ENCODE measurements at places on chromosomes 4 and X.

- DNase-seq, result no peak
These were observed 123.2 kb downstream of the TRIML1 start for GRCh38 chr4:188262464-188262863.

GRCh38 chrX:24899391-24899790, 116.4 kb downstream of the ARX start:
- DNase-seq, result no peak

DNA sequence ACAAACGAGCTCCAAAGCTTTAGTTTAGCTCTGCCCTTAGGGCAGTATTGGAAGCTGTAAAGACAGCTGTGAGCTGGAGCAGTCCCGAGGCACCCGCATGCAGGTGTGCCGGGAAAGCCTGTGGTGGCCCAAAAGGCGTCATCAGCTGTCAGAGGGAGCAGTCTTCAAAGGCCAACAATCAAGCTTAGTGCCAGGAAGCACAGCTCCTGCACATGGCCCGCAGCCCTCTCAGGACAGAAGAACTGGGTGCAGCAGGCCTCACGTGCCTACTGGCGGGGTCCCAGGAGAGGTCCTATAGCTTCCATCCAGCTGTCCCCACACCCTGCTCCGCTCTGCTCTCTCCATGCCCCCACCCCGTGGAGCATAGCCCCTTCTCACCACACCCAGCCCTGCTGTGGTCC, 92.2 kb upstream of the TRIM2 start:
- no peak for DNase-seq

DNA sequence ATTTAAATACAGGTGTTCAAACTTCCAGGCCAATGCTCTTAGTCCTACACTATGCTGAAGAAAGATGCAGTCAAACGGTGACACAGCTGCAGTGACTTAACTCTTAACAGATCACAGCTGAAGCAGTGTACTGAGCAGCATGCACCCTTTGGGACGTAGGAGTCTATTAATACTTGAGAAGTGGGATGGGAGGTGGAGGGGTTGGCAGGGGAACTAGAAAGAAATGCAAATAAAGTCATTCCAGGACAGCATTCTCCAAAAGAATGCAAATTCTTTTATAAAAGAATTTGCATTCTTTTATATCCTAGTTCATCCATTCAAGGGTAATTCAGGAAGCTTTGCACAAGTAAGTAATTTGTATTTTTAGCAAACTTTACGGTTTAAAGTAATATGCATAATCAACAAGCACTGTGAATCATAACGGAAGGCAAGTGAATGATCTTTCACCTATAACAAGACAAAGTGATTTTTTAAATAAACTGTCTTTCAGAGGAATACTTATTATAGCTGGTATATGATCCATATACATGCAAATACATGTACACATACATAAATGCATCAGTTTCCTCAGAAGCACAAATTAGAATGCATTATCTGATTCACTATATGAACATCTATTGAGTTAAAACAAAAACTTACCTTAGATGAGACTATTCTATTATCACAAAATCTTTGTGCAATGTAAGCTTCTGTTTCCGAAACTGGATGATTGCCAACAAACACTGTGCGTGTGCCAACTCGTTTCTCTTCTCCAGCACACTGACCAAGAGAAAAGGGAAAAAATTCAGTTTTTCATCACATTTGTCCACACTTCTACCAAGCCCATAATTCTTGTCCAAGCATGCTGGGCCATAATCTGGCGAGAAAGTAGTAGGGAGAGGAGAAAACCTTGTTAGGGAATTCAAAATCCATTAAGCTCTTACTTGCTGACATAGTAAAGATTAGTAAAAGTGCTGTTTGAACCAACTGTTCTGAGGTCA, 106.5 kb downstream of the ATP11C start:
- DNase-seq, result no peak

DNA sequence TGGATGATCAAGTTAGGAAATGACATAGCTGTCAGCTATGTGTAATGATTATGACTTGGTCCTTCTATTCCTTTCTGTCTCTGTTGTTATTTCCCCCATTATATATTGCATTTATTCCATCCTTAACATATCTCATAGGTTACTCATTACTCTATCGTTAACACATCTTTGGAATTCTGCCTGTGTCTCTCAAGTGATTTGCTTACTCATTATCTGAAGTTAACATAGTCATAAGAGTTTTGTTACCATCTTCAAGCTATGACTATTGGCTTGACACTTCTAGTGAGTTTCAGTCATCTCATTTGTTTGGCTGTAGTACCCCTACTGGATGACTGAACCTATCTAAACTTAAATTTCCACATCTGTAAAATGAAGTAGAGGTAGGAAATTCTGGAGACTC, 286.1 kb upstream of the PPP1R2C start:
- DNase-seq, result no peak

DNA sequence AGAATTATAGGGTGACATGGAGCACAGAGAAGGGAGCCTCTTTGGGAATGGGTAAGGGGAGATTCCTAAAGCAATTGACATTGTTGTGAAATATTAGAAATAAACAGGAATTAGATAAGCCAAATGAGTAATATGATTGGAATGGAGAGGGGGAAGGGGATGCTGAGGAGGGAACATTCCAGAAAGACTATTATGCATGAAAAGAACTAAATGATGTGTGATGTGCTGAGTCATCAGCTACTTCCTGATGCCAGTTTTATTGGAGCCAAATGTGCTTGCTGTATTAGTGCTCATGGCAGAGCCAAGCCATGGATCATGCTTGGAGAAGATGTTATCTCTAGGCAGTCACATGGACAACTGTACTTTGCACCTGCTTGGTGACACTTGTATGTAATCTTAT, 189.0 kb upstream of the HCCS start:
- no peak for DNase-seq

GRCh38 chr4:123598331-123598730, 201.7 kb downstream of the SPRY1 start:
- no peak for DNase-seq

- no peak for DNase-seq
These were observed 20.4 kb upstream of the TBC1D14 start for GRCh38 chr4:6889101-6889735.

DNA sequence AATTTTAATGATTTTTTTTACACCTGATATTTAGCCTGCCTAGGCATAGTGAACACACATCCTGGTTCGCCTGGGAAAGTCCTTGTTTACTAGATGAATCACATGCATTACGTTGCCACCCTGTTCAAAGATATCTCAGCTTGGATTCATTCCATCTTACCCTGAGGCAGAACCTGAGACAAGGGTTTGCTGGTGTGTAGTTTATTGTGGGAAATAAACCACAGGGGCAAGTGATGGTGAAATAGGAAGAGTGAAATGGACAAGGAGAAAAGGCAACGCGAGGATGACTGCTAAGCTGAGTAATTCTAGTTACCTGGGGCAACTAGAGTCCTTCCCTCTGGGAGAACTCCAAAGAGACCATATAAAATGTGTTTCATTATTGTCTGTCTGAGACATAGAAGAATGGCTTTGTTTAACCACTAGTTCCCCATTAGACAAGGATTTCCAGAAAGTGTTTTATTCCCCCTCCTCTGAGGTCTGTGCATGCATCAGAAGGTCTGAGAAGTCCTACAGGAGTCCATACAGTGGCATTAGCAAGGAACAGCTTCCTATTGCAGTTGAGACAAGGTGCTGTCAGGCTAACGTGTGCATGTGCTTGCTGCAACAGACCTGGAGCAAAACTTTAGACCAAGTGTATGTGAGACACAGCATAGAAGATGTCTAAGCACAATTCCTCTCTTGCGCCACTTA, 797.3 kb upstream of the FRG1 start:
- DNase-seq, result no peak

DNA sequence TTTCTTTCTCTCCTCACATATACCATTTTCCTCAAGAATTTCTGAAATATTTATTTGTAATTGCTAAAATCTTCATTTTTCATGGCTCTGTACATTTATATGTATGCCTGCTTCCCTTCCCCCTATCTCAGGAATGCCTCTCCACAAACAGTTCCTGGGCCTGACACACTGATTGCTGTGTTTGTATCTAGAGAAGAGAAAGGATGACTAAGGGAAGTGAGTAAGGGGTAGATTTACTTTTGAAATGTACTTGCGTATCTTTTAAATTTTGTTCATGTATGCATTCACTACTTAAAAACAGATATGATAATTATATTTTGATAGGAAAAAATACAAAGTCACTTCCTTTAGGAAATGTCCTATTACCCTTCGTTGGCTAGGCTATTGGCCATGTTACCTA, 790.8 kb downstream of the PCDH18 start:
- no peak for DNase-seq

DNA sequence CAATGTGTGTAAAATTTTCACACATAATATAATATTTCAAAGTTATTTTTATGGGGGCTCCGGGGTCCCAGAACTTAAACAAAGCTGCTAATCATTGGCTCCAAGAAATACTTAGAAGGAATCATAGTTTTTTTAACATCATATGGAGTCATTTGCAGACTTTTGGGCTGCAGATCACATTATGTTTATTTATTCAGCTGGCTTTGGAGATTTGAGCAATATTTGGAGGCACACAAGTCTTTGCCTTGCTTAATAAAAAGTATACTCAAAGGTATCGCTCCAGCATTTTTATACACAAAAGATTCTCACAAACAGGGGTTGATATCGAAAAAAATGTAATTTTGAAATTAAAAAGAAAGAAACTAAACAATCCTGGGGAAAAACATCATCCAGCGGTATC, 382.5 kb upstream of the TENM3 start:
- DNase-seq, result no peak

DNA sequence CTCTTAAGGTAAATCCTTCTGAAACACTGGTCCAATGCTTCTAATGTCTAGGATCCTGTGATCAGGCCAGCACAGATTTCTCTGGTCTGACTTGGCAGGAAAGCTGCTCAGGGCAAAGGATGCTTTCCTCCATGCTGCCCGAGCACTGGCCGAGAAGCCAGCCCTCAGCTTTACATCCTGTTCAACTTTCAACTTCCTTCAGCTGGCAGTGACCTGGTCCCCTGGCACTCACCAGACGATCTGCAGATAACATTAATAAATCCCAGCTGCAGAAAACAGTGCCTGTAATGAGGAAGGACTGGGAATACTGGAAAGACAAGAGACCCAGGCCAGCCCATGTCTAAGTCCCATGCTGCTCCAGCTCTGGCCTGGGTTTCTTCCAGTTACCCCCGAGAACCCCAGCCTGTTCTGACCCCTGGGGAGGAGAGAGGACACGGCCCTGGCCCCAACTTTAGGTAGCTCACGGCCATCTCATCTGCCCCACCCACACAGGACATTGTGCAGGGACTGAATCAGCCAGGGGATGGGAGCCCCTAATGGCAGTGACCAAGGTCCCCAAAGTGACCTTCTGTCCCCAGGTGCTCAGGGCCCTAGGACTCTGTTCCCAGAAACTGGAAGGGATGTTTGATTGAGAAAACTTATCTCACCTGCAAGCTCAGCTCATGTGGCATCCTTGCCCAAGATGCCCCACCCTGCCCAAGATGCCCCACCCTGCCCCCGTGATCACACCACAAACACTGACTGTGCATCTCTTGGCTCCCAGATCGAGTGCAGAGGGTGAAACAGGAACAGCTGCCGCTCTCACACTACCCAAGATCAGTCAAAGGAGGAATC, 28.0 kb downstream of the JAKMIP1 start:
- DNase-seq, result peak; percentile 70

DNA sequence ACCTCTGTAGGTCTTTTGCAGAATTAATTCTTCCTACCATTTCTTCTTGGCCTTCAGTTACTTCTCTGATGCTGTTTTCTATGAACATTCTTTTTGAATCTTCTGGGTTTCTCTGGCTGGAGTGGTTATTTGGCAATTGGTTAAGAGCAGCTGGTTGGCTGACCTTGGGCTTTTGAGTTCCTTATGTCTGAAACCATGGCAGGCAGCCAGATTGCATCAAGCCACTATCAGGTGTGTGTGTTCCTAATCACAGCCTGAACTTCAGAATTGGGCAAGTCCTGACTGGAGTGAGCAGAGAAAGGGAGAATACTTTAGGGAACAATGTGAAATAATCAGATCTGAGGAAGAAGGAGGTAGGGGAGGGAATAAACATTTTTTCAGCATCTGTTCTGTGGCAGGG, 90.2 kb downstream of the ARHGAP10 start:
- DNase-seq, result no peak

- no peak for DNase-seq
These were observed 20.2 kb upstream of the GBA3 start for GRCh38 chr4:22672519-22672918.

DNA sequence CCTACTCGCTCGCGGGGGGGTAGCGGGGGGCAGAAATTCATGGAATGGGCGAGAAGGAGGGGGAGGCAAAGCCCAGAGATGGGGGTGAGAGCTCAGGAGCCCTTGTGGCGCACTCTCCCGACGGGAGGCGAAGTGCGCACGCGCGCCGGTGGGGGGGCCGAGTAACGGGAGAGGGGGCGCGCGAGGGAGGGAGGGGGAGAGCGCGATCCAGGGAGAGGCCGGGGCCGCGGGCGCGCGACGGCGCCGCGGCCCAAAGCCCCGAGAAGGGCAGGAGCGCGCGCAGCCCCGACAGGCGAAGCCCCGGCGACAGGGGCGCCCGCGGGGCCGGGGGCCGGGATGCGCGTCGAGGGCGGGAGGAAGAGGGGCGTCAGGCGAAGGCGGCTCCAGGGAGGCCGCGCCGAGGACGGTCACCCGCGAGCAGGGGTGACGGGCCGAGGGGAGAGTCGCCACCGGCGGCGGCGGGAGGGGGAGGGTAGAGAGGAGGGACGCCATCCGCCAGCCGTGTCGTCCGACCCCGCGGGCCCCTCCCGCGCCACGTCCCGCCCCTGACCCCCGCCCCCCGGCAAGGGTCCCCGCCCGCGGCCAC, 421 bp downstream of the MECP2 start:
- DNase-seq, result peak; percentile 69

GRCh38 chrX:15781961-15782699, 8.2 kb upstream of the ZRSR2 start:
- peak; percentile 47 for DNase-seq

- DNase-seq, result no peak
These were observed 133.8 kb upstream of the PLAC1 start for GRCh38 chrX:134792077-134792476.
